GM23248 (cell line): ENCODE measurements at places on chromosomes 3 and 15.
A peak's percentile ranks its signal among the peaks of the same experiment; 100 is the strongest.

GRCh38 chr15:63042877-63043334, 359 bp downstream of the TPM1 start:
- H3K4me3 ChIP-seq = peak overlapping the region; percentile 99
- DNase-seq = peak; percentile 71
- H3K36me3 ChIP-seq = peaks cover 40% of the 10 kb centered on the region
- peak overlapping the region; percentile 71 for H3K27ac ChIP-seq

- peak; percentile 98 for DNase-seq
- no peak overlapping the region for H3K4me3 ChIP-seq
- peaks cover 28% of the 10 kb centered on the region for H3K4me1 ChIP-seq
- H3K36me3 ChIP-seq = no peaks in the 10 kb centered on the region
These were observed 2.7 kb upstream of the KNSTRN start for GRCh38 chr15:40379853-40380252.

DNA sequence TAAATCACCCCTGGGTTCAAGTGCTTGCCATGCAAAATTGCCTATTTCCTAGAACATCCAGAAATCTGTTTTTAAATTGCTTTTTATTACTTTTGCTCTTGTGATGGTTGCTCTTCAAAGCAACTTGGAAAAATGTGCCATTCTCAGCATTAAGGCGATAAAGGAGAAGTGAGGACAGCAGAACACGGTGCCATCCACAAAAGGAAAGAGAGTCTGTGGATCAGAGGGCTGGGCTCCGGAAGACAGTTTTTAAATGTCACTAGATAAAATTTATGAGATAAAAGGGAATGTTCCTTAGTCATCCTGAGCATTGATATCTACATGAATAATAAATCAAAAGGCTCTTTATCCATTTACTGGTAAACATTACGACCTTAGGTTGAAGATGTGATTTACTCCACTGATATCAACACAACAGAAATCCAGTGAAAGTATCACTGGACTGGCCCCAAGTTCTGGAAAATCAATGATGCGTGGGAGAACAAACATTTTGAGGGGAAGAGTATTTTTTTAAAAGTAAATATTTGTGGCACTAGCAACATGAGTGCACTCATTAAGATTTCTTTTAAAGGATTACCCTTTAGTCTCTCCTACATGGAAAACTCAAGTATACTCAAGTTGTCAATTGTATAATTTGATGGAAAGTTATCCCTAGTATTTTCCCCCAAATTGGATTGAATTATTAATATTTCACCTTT, 554.7 kb downstream of the FHIT start:
- DNase-seq = no peak
- no peaks in the 10 kb centered on the region for H3K4me1 ChIP-seq
- H3K27me3 ChIP-seq = no peaks in the 10 kb centered on the region

GRCh38 chr3:161559177-161559998, 62.8 kb downstream of the OTOL1 start:
- peak; percentile 71 for DNase-seq
- 0 out of 2 replicates have a peak, but pooled peaks cover 7% of the 10 kb centered on the region for H3K4me1 ChIP-seq
- H3K27ac ChIP-seq = no peak overlapping the region
- H3K27me3 ChIP-seq = no peaks in the 10 kb centered on the region
- H3K36me3 ChIP-seq = no peaks in the 10 kb centered on the region
- H3K4me3 ChIP-seq = 0 out of 2 replicates have a peak overlapping the region, but pooled peaks have one; percentile 20

- DNase-seq = peak; percentile 46
- H3K4me1 ChIP-seq = peaks cover 19% of the 10 kb centered on the region
- no peak overlapping the region for H3K4me3 ChIP-seq
- H3K36me3 ChIP-seq = no peaks in the 10 kb centered on the region
These were observed 53.4 kb upstream of the CHD2 start for GRCh38 chr15:92846741-92847140.

DNA sequence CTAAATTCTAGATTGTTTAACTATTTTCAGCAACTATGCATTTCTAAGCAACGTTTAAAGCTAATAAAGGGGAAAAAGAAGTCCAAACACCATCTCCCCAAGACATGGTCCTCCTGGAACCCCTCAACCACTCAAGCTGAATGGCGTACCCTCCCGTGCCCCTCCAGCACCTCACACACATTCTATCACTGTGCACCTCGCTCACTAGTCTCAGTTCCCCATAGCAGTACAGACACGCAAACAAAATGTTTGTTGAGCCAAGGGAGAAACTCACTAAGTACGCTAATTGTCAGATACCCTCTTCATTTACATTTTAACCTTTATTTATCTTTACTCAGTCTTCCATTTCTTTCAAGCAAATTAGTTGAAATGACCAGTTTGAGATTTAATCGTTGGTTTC, 48.8 kb downstream of the ACAP2 start:
- no peak overlapping the region for H3K4me3 ChIP-seq
- H3K4me1 ChIP-seq = no peaks in the 10 kb centered on the region
- no peaks in the 10 kb centered on the region for H3K36me3 ChIP-seq

GRCh38 chr15:94403331-94403730, 172.0 kb downstream of the MCTP2 start:
- H3K36me3 ChIP-seq = no peaks in the 10 kb centered on the region
- no peaks in the 10 kb centered on the region for H3K4me1 ChIP-seq
- H3K27me3 ChIP-seq = no peaks in the 10 kb centered on the region
- no peak for DNase-seq
- H3K27ac ChIP-seq = no peak overlapping the region

- no peak for DNase-seq
- H3K4me3 ChIP-seq = no peak overlapping the region
- H3K27me3 ChIP-seq = no peaks in the 10 kb centered on the region
- no peaks in the 10 kb centered on the region for H3K4me1 ChIP-seq
These were observed 5.9 kb downstream of the SLC22A13 start for GRCh38 chr3:38271553-38271952.

- no peak for DNase-seq
- H3K36me3 ChIP-seq = no peaks in the 10 kb centered on the region
- H3K4me1 ChIP-seq = 0 out of 2 replicates have a peak, but pooled peaks cover 6% of the 10 kb centered on the region
These were observed 171.0 kb upstream of the MBNL1 start for GRCh38 chr3:152097770-152098169.

- H3K4me3 ChIP-seq = no peak overlapping the region
- peaks cover 26% of the 10 kb centered on the region for H3K4me1 ChIP-seq
- H3K27ac ChIP-seq = peak overlapping the region; percentile 46
- H3K27me3 ChIP-seq = no peaks in the 10 kb centered on the region
- DNase-seq = peak; percentile 90
These were observed 16.3 kb upstream of the DOCK3 start for GRCh38 chr3:50658416-50658815.

DNA sequence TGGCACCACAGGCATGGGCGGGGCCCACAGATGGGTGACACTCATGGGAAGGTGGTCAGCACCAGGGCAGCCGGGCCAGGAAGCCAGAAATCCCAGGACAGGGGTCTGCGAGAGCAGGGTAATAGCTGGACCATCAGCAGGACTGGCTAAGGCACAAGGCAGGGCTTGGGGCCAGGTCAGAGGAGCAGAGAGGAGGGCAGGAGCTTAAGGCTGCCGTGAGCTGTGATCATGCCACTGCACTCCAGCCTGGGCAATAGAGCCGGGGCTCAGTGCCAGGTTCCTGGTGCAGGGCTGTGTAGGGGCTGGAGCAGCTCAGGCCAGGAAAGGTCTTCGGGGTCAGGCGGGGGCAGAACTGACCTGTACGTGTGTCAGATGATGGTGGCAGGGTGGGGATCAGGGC, 64.2 kb upstream of the LINGO1 start:
- H3K27me3 ChIP-seq = no peaks in the 10 kb centered on the region; the same call in none of the 2 replicates
- no peaks in the 10 kb centered on the region for H3K4me1 ChIP-seq
- no peaks in the 10 kb centered on the region for H3K36me3 ChIP-seq
- H3K27ac ChIP-seq = no peak overlapping the region
- H3K4me3 ChIP-seq = no peak overlapping the region

DNA sequence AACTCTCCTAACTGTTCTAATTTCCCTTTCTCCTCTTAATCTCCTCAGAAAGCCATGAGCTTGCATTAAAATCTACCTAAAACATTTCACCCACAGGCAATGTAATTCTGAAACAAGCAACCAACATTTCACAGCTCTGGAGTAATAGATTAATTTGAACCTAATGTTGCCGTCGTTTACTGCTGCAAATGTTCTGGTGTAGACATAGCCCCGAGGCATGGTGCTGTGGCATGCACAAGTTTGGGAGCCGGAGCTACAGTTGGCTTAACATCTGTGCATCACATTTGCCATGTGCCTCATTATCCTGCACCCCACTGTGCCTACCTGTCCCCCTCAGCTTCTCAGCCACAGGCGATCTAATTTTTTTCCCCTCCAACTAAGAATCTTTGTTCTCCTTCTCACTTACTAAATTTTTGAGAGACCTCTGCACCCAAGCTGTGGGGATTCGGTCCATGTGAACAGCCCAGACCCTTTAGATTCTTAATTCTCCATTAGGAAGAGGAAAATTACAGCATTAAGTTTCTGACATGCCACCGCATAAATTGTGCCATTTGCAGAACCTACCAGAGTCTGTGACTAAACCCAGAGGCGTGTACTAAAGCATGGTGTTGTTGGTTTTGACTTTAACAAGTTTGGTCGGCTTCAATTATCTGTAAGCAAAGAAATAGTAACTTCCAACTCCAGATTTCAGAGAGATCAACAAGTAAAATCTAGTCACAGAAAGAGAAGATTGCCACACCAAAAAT, 419.2 kb downstream of the MECOM start:
- no peak overlapping the region for H3K27ac ChIP-seq
- no peak overlapping the region for H3K4me3 ChIP-seq
- H3K27me3 ChIP-seq = no peaks in the 10 kb centered on the region

DNA sequence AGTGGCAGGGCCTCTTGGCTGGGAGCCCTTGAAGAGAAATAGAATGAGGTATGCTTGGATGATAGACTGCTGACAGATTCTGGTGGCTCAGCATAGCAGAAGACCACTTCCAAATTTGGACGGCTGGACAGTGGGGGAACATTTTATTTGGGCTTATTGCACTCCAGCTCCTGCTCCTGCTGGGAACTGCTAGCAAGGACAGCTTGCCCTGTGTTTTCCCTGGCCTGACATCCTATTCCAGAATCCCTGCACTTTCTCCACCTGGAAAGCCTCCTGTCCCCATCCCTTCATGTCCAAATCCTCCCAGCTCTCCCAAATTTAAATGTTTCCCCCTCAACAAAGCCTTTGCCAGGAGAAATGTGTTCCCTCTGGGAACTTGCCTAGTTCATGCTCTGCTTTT, 9.8 kb upstream of the COLQ start:
- H3K4me1 ChIP-seq = no peaks in the 10 kb centered on the region
- DNase-seq = no peak
- H3K4me3 ChIP-seq = no peak overlapping the region
- no peaks in the 10 kb centered on the region for H3K27me3 ChIP-seq

- H3K4me1 ChIP-seq = no peaks in the 10 kb centered on the region
- H3K27me3 ChIP-seq = no peaks in the 10 kb centered on the region
- no peak overlapping the region for H3K4me3 ChIP-seq
- no peaks in the 10 kb centered on the region for H3K36me3 ChIP-seq
These were observed 735.0 kb downstream of the PDCD6IP start for GRCh38 chr3:34533451-34533850.

DNA sequence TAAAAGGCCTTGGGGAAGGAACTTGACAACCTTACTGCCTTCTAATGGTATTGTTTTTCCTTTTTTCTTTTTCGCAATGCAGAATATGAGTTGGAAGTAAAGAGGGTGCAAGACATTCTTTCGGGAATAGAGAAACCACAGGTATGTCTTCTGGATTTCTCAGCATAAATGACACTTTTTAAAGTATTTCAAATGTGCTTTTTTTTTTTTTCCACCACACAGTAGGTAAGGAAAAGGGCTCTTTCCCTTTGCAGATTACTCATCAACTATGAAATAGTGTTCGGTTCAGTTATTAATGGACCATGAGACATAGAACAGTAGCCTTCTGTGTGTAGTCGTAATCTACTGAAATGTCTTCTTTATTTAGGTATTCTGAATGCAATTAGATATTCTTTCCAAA, 162.4 kb downstream of the GHSR start:
- no peaks in the 10 kb centered on the region for H3K27me3 ChIP-seq
- DNase-seq = peak; percentile 71
- H3K27ac ChIP-seq = peak overlapping the region; percentile 49
- peaks cover 50% of the 10 kb centered on the region for H3K36me3 ChIP-seq
- peaks cover 38% of the 10 kb centered on the region for H3K4me1 ChIP-seq

DNA sequence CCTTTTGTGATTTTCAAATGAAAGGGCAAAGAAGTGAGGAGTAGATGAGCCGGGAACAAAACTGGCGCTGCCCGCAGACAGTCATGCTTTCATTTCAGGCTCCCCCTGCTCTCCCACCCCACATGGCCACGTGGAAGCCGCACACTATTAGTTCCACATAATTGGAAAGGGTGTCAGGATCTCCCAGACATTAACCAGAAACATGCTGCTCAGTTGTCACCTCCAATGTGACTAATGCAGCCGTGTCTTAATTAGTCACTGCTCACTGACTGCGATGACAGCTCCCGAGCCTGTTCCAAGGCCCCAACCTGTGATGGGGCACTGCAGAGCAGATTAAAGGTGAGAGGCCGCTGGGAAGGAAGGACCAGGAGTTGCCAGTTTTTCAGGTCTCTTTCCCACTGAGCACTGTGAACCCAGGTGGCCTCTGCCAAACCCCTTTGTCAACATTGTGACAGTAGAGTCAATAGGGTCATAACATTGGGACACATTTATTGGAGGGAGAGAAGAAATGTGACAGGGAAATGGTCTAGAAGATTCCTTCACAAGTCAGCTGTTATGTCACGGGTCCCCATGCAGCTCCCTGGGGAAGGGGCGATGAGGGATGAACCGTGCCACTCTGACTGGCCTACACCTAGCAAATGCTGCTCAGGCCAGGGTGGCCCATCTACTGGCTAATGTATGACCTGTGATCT, 38.6 kb upstream of the SFMBT1 start:
- peak overlapping the region; percentile 38; the same call in 1 of the 2 replicates for H3K27ac ChIP-seq
- DNase-seq = peak; percentile 47

GRCh38 chr15:49265911-49266310, 95.9 kb downstream of the GALK2 start:
- no peaks in the 10 kb centered on the region for H3K36me3 ChIP-seq
- DNase-seq = no peak
- H3K27me3 ChIP-seq = no peaks in the 10 kb centered on the region
- no peak overlapping the region for H3K4me3 ChIP-seq

DNA sequence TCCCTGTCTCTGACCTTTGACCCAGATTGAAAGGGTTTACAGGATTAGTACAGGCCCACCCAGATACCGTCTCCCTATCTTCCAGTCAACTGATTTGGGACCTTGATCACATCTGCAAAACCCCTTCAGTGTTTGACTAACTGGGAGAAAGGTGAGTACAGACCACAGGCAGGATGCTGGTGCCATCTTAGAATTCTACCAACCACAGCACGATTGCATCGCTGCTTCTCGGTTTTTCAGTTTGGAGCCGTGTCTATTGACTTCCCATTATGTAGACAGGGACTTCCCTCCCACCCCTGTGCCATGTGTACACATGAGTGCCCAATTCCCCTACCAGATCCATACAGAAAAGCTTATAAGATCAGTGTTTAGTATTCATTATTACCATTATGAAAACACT, 6.6 kb upstream of the KLF13 start:
- DNase-seq = no peak
- no peak overlapping the region for H3K4me3 ChIP-seq
- no peak overlapping the region for H3K27ac ChIP-seq
- peaks cover 25% of the 10 kb centered on the region for H3K27me3 ChIP-seq
- H3K36me3 ChIP-seq = no peaks in the 10 kb centered on the region

GRCh38 chr3:38641461-38642110, 7.9 kb downstream of the SCN5A start:
- H3K27ac ChIP-seq = no peak overlapping the region
- no peaks in the 10 kb centered on the region for H3K36me3 ChIP-seq
- peaks cover 42% of the 10 kb centered on the region for H3K27me3 ChIP-seq
- no peak overlapping the region for H3K4me3 ChIP-seq
- no peaks in the 10 kb centered on the region for H3K4me1 ChIP-seq

- H3K36me3 ChIP-seq = no peaks in the 10 kb centered on the region
- no peak overlapping the region for H3K4me3 ChIP-seq
- DNase-seq = no peak
- no peak overlapping the region for H3K27ac ChIP-seq
- no peaks in the 10 kb centered on the region for H3K27me3 ChIP-seq
- H3K4me1 ChIP-seq = no peaks in the 10 kb centered on the region
These were observed 70.8 kb downstream of the EFCAB12 start for GRCh38 chr3:129357616-129358015.
